ENCODE measurements at places on chromosomes 4 and X.

DNA sequence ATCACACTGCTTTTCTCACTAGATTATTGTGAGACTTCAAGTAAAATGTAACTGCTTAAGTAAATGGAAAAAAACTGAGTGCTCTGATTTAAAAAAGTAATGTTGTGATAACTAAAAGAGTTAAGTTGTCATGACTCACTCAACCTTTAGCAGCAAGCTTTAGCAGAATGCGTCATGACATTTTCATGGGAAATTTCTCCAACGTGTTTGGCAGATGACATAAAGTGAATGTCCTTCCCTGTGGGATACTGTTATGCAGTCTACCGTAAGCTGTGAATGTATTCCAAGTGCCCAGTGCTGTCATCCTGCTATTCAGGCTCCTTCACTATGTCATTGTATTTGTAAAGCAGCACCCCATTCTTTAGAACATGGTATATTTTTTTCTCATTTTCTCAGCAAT is 136.2 kb downstream of the CPXCR1 start:
- DNase-seq, result no peak

- no peak for DNase-seq
Observed at GRCh38 chrX:6851140-6851539, 296.4 kb upstream of the STS start.

DNA sequence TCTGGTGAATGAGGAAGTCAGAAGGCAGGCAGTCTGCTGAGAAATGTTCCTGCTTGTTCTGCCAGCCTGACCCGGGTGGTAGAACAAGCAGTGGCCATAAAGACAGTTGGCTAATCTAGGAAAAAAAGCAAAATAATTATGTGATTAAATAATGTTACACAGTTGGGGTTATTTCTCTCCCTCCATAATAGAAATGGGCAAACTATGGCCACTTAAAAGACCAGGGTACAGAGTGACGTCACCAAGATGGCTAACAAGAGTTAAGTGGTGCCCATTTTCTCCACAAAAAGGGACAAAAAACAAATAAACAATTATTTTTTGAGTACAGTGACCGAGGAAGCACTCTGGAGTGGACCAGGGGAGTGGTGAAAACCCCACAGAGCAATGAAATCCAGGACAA is 16.1 kb upstream of the SPANXD start:
- DNase-seq, result no peak

- DNase-seq, result no peak
Observed at GRCh38 chr4:181860157-181860556, 383.0 kb upstream of the TENM3 start.
